ENCODE measurements at places on chromosomes 2 and 18.

DNA sequence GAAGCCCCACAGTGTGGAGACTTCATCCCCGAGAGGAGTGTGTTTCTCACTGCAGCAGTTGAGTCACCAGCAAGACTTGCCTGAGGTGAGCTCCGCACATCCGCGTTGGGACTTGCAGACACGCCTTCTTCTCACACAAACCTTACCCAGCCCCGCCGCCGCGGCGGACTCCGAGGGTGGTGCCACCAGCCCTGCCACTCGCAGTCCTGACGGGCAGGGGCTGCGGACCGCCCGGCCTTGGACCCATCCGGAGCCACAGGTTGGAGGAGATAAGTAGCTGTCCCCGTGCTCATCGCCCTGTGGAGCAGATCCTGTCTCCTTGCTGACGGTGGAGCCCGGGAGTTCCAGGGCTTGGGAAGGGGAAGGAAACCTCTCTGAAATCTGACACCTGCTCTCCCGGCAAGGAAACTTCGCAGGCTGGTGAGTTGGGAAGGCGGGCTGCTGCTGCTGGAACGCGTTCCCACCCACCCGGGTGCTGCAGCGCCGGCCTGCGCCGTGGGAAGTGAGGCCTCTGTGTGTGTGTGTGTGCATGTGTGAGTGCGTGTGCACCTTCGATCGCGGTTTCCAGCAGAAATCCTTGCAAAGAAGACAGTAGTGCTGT is at the start of gene RAB27B:
TSS of gene RAB27B (plus strand) at position 197 of the 601 bp plus-strand sequence. CDS start 49,109 bp downstream, outside the sequence.
- H3K36me3 ChIP-seq, result no peaks in the 10 kb centered on the region
- H3K4me3 ChIP-seq, result peak within 1 kb of the TSS; percentile 60
- H3K4me1 ChIP-seq, result peaks cover 9% of the 10 kb centered on the region
- peak; percentile 63 for DNase-seq
- H3K27me3 ChIP-seq, result peaks cover 43% of the 10 kb centered on the region

DNA sequence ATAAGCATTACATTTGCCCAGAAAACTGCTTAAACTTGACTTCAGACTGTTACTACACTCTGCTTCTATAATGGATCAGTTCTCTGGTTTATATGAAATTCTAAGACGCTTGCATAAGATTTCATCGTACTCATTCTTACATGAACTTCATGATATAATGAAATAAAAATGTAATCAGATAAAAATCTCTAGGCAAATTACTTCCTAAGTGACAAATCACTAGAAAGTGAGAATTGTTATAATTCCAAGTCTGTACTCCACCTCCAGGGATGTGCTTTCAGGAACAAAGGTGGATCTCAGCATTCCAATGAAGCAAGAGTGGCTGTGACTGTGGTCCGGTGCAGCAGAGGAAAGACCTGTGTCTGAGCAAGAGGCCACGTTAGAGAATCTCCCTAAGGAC is 226.2 kb downstream of the PIEZO2 start:
- H3K4me1 ChIP-seq, result no peaks in the 10 kb centered on the region
- H3K27ac ChIP-seq, result no peak overlapping the region
- peaks cover 14% of the 10 kb centered on the region for H3K27me3 ChIP-seq
- H3K36me3 ChIP-seq, result no peaks in the 10 kb centered on the region

DNA sequence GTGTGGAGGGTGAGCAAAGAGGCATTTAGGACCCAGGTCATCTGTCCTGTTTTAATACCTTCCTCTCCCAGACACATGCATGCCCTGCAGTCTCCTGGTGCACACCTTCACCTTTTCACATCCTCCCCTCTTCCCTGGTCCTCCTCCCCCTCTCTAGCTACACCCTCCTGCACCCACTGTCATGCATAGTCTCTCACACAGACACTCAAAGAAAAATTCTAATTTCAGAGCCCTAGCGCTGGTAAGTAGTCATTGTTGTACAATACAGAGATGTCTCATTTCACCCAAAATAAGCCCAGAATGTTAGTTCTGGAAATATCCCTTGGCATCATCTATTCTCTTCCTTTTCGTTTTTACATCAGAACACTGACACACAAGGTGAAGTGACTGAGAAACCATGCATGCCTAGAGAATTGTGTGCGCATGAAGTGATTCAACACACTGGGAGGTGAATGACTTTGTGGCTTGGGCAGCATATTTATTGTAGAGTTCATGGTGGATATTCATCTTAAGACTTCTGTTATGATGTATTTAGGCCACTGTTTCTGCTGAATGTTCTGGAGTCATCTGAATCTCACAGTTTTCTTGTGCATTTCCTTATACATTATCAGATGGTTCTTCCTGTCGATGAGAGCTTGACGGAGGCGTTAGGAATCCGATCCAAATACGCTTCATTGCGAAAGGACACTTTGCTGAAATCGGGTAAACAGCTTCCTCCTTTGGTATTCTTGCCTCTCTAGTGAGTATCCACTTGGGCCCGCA is 69.9 kb downstream of the COA5 start:
- H3K4me1 ChIP-seq, result peaks cover 11% of the 10 kb centered on the region
- H3K36me3 ChIP-seq, result peaks cover 12% of the 10 kb centered on the region
- no peaks in the 10 kb centered on the region for H3K27me3 ChIP-seq
- DNase-seq, result no peak

GRCh38 chr2:138421971-138422335 is 79.6 kb upstream of the SPOPL start:
- H3K27me3 ChIP-seq, result peaks cover 3% of the 10 kb centered on the region
- no peaks in the 10 kb centered on the region for H3K4me1 ChIP-seq
- H3K36me3 ChIP-seq, result peaks cover 5% of the 10 kb centered on the region

DNA sequence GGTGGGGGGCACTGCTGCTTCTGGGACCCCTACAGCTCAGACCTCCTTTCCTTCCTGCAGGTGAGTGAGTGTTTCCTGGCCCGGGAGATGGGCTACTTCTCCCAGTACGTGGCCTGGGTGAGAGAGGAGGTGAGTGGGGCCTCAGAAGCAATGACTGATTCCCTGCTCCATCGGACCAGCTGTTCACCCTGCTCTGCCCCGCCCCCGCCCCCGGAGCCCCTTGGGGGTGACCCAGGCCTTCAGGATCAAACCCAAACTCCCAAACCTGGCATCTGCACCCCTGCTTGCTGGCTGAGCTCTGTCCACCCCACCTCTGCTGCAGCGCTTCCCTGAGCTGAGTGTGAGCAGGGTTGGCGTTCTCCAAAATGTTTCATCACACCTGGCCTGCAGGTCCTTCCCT is 9.8 kb upstream of the KCNIP3 start:
- DNase-seq, result no peak
- H3K4me3 ChIP-seq, result no peak overlapping the region
- H3K27ac ChIP-seq, result no peak overlapping the region
- H3K27me3 ChIP-seq, result no peaks in the 10 kb centered on the region
- H3K36me3 ChIP-seq, result peaks cover 5% of the 10 kb centered on the region
- H3K4me1 ChIP-seq, result no peaks in the 10 kb centered on the region

GRCh38 chr2:38233231-38233983 is 143.7 kb downstream of the ATL2 start:
- no peaks in the 10 kb centered on the region for H3K4me1 ChIP-seq
- no peak overlapping the region for H3K27ac ChIP-seq
- no peak overlapping the region for H3K4me3 ChIP-seq
- H3K36me3 ChIP-seq, result no peaks in the 10 kb centered on the region

- H3K27me3 ChIP-seq, result no peaks in the 10 kb centered on the region
- DNase-seq, result no peak
- H3K27ac ChIP-seq, result no peak overlapping the region
- H3K4me1 ChIP-seq, result no peaks in the 10 kb centered on the region
- H3K4me3 ChIP-seq, result no peak overlapping the region
- H3K36me3 ChIP-seq, result no peaks in the 10 kb centered on the region
Measured at GRCh38 chr18:21141668-21142422, 30.2 kb upstream of the ROCK1 start.

GRCh38 chr18:48920408-48921038 is 30.2 kb downstream of the SMAD7 start:
- peaks cover 14% of the 10 kb centered on the region for H3K36me3 ChIP-seq
- peaks cover 32% of the 10 kb centered on the region for H3K4me1 ChIP-seq
- H3K27ac ChIP-seq, result no peak overlapping the region
- DNase-seq, result no peak
- H3K4me3 ChIP-seq, result no peak overlapping the region

DNA sequence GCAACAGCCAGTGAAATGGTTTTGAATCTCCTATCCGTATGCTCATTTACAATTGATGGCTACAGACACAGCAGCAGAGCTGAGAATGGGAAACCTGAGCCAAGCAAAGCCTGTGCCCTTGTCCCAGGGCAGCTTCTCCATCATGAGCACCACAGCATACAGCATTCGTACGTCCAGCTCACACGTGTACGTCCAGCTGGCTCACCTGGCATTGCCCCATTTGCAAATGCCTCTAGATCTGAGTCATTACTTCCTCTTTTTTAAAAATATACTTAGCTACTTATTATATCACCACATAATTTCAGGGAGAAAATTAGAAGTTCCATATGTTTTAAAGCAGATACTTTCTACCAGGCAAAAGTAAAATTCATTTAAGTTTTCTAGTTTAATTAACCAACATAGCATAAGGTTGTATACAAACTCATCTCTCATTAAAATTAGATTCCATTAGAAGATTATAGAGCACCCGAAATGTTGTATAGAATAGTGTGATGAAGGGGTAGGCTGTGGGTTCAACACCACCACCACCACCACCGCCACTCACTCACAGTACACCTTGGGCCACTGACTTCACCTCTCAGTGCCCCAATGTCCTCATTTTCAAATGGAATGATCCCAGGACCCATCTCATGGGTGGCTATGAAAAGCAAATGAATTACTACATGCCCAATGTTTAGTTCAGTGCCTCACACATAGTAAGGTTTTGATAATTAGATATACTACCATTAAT is 31.4 kb upstream of the TMEM177 start:
- H3K4me3 ChIP-seq, result no peak overlapping the region
- no peaks in the 10 kb centered on the region for H3K36me3 ChIP-seq
- no peak overlapping the region for H3K27ac ChIP-seq
- H3K27me3 ChIP-seq, result no peaks in the 10 kb centered on the region
- no peaks in the 10 kb centered on the region for H3K4me1 ChIP-seq

GRCh38 chr2:131408207-131408606 is 44.2 kb upstream of the RAB6D start:
- peaks cover 25% of the 10 kb centered on the region for H3K27me3 ChIP-seq
- H3K36me3 ChIP-seq, result no peaks in the 10 kb centered on the region
- DNase-seq, result no peak
- no peak overlapping the region for H3K27ac ChIP-seq
- peaks cover 2% of the 10 kb centered on the region for H3K4me1 ChIP-seq

GRCh38 chr2:158174495-158174894 is 72.8 kb downstream of the UPP2 start:
- H3K27ac ChIP-seq, result no peak overlapping the region
- H3K36me3 ChIP-seq, result no peaks in the 10 kb centered on the region
- H3K27me3 ChIP-seq, result peaks cover 31% of the 10 kb centered on the region
- no peak for DNase-seq

DNA sequence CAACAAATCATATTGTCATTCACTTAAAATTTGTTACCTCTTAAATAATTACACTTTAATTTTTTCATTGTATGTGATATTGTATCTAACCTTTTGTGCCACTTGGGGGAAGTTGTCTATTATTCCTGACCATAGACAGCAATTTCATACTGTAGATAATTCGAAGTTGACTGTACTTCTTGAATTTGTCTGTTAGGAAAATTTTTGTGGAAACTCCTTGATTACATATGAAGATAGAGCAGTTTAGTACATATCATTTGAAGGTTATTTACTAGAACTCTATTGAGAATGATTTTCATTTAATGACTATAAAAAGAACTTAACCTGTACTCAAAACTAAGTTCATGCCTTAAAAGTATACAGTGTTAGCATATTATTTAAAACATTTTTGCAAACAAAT is 5.1 kb downstream of the DYNC1I2 start:
- H3K27me3 ChIP-seq, result no peaks in the 10 kb centered on the region
- no peak for DNase-seq
- no peak overlapping the region for H3K4me3 ChIP-seq
- H3K4me1 ChIP-seq, result peaks cover 28% of the 10 kb centered on the region

DNA sequence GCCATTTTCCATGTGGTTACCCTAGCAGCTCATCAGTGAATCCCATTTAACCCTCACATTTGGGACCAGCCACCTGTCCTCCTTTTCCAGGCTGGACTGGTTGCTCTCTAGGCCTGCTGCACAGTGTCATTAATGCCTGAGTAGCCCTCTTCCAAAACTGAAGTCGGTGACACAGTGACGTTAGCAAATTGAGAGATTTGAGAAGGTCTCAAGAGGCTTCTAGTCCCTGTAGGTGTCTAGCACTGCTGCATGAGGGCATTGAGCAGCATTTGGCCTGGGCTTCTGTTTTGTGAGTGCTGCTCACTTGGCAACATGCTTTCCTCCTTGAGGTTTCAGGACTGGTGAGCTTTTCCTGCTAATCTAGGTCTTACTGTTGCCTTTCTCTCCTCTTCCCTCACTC is 36.7 kb downstream of the PKP4 start:
- no peaks in the 10 kb centered on the region for H3K27me3 ChIP-seq
- no peak overlapping the region for H3K4me3 ChIP-seq
- no peak overlapping the region for H3K27ac ChIP-seq
- H3K4me1 ChIP-seq, result peaks cover 5% of the 10 kb centered on the region
- peaks cover 3% of the 10 kb centered on the region for H3K36me3 ChIP-seq

DNA sequence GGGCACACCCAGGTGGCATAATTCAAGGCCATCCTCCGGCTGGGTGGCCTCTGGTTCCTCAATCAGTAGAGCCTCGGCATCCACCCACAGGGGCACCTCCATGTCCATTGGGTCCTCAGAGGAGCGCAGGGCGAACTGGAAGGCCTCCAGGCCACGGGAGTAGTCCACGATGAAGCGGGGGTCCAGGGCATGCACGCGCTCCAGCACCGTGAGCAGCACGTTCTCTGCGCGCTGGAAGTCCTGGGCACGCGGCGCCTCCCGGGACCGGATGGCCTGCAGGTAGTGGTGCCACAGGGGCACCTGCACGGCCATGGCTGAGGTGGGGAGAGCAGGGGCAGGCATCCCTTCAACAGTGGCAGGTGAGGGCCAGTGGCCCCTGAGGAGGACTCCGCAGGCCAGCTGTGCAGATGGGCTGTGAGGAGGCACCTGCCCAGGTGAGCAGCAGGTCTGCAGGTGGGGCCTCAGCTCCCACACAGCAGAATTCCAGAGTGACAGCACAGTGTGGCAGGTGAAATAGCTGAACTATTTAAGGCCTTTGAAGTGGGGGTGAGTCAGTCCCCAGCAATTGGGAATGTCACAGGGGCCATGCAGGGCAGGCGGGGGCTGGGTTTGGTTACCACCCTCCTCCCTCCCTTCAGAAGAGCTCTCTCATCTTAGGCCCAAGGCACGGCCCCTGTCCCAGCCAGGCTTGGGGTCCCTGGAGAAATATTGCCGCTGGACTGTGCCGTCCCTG is at the start of gene MAB21L4:
TSS of gene MAB21L4 (minus strand) at position 501 of the 733 bp plus-strand sequence. CDS start at position 342, 159 bp downstream.
- no peaks in the 10 kb centered on the region for H3K4me1 ChIP-seq
- no peaks in the 10 kb centered on the region for H3K27me3 ChIP-seq
- no peak within 1 kb of the TSS for H3K4me3 ChIP-seq
- H3K36me3 ChIP-seq, result no peaks in the 10 kb centered on the region
- DNase-seq, result no peak
- no peak within 1 kb of the TSS for H3K27ac ChIP-seq

- peaks cover 22% of the 10 kb centered on the region for H3K27me3 ChIP-seq
- no peaks in the 10 kb centered on the region for H3K36me3 ChIP-seq
- no peak overlapping the region for H3K4me3 ChIP-seq
- no peak for DNase-seq
Measured at GRCh38 chr2:231532756-231533035, 2.5 kb upstream of the NMUR1 start.

GRCh38 chr2:237160271-237160919 is 74.7 kb downstream of the COPS8 start:
- DNase-seq, result no peak
- H3K36me3 ChIP-seq, result no peaks in the 10 kb centered on the region
- H3K27me3 ChIP-seq, result peaks cover 3% of the 10 kb centered on the region
- H3K4me3 ChIP-seq, result no peak overlapping the region

All from activated naive CD8-positive, alpha-beta T cell treated with anti-CD3 and anti-CD28 coated beads for 36 hours (primary cell).